ENCODE measurements at places on chromosomes 5 and 9. TPM values are rescaled to one million over a fixed set of nuclear protein-coding genes. Genes with fewer than 3 reads are reported as not detected.
A peak's percentile ranks its signal among the peaks of the same experiment; 100 is the strongest.

DNA sequence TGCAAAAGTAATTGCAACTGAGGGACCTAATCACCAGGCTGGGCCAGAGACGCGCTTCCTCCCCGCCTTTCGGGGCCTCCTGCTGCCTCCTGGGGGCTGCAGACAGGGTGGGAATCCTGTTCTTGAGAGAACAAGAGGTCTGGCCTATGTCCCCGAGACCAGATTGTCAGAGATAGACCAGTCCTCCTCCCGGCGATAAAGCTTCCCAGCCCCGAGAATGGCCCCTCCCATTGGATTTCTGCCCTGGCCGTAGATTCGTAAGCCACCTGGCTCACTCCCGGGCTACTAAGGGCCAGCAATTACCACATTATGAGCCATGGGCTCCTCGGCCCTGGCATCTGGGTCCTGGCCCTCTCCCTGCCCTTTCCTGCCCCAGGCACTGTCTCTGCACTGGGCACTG is 70.4 kb downstream of the HRH2 start:
- H3K27ac ChIP-seq = no peak overlapping the region
- H3K36me3 ChIP-seq = no peaks in the 10 kb centered on the region
- H3K27me3 ChIP-seq = no peaks in the 10 kb centered on the region
- H3K4me3 ChIP-seq = no peak overlapping the region
- H3K4me1 ChIP-seq = no peaks in the 10 kb centered on the region
- no peak for DNase-seq

- H3K4me1 ChIP-seq = peaks cover 5% of the 10 kb centered on the region
- H3K36me3 ChIP-seq = peaks cover 61% of the 10 kb centered on the region
- DNase-seq = peak; percentile 55
- no peak overlapping the region for H3K4me3 ChIP-seq
These were observed 44.2 kb downstream of the NIPSNAP3B start for GRCh38 chr9:104808035-104808614.

- DNase-seq = no peak
- H3K4me1 ChIP-seq = no peaks in the 10 kb centered on the region
- no peak overlapping the region for H3K27ac ChIP-seq
These were observed 35.5 kb downstream of the PDZD2 start for GRCh38 chr5:31674371-31674951.

- peaks cover 2% of the 10 kb centered on the region for H3K4me1 ChIP-seq
- no peak for DNase-seq
- no peak overlapping the region for H3K4me3 ChIP-seq
- H3K27ac ChIP-seq = no peak overlapping the region
These were observed 412.8 kb upstream of the PTGER4 start for GRCh38 chr5:40266952-40267351.

DNA sequence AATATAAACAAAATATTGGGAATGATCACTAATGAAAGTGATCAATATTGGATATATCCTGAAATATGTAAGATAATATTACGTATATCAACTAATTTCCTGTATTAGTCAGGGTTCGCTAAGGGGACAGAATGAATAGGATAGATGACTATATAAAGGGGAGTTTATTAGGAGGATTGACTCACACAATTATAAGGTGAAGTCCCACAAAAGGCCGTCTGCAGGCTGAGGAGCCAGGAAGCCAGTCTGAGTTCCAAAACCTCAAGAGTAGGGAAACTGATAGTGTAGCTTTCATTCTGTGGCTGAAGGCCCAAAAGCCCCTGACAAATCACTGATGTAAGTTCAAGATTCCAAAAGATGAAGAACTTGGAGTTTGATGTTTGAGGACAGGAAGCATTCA is 561.1 kb downstream of the PRDM9 start:
- DNase-seq = no peak
- no peaks in the 10 kb centered on the region for H3K36me3 ChIP-seq
- H3K4me3 ChIP-seq = no peak overlapping the region

DNA sequence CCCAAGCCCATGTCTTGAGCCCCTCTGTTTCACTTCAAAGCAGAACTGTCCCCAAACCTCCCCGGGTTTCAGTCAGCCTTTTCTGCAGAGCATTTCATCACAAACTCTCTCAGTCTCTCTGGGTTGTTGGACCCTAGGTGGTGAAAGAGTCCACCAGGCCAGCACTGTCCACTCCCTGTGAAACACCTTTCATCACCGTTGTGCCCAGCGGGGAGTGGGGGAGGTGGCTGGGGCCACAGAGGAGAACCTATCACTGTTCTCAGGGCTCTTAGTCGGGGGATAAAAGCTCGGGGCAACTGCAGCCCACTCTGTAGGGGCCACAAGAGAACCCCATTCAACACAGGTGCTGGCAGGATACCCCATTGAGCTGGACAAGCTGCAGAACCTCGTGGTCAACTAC is 5.4 kb upstream of the RABL6 start:
- no peak overlapping the region for H3K27ac ChIP-seq
- peaks cover 2% of the 10 kb centered on the region for H3K36me3 ChIP-seq
- DNase-seq = no peak
- peaks cover 36% of the 10 kb centered on the region for H3K27me3 ChIP-seq

DNA sequence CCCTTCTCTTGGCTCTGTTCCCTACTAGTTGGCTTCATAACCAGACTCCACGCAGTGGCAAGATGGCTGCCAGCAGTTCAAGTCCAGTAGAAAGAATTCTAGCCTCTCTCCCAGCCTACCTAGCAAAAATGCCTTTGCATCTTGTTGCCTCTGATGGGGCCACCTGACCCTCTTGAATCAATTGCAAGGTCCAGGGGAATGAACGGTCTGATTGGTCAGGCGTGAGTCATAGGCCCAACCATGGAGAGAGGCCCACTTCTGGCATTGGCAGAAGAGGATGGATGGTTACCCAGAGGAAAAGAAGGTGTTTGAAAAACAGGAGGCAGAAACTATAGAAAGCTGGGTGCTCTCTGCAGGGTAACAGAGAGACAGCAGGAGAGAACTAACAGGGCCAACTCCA is 622.6 kb downstream of the CCDC171 start:
- H3K36me3 ChIP-seq = no peaks in the 10 kb centered on the region
- no peak overlapping the region for H3K4me3 ChIP-seq
- peaks cover 2% of the 10 kb centered on the region for H3K27me3 ChIP-seq
- no peak overlapping the region for H3K27ac ChIP-seq

Gene GABRA6
- not detected for total RNA-seq

GRCh38 chr5:157658893-157659292 is 6.7 kb upstream of the SOX30 start:
- no peak for DNase-seq
- no peaks in the 10 kb centered on the region for H3K36me3 ChIP-seq
- no peaks in the 10 kb centered on the region for H3K4me1 ChIP-seq
- H3K27me3 ChIP-seq = no peaks in the 10 kb centered on the region

Gene IFNA13
- not detected for total RNA-seq

DNA sequence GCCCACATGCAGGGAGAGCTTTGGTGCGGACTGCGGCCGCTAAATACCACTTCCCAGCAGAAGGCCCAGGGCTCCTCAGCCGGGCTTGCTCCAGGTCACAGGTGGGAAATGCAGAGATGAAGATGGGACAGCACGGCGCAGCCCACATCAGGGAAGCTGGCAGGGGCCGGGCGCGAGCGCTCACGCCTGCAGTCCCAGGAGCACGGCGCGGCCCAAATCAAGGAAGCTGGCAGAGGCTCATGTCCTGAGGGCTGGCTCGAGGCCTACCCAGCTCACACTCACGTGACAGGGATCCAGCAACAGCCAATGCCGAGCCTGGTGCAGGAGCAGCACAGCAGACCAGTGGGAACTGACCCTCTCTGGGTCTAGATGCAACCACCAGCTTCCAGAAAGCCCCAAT is 16.3 kb downstream of the LPCAT1 start:
- no peaks in the 10 kb centered on the region for H3K27me3 ChIP-seq
- H3K36me3 ChIP-seq = peaks cover 40% of the 10 kb centered on the region
- H3K27ac ChIP-seq = no peak overlapping the region
- no peak overlapping the region for H3K4me3 ChIP-seq

DNA sequence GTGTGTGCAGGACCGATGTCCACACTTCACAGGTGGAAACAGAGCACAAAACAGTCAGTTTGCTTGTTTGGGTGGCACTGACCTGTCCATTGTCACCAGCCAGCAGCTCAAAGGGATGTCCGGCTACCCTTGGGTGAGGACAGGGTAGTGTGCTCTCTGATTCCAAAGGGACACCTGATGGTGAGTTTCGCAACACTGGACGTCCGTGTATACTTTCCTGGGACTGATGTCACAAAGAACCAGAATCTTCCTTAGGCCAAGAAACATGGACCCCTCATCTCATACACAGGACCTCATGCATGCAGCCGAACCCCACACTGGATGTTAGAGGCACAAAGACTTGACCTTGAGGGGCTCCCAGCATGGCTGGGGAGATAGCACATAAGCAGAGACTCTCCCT is 22.2 kb upstream of the CPLX2 start:
- peaks cover 1% of the 10 kb centered on the region for H3K27me3 ChIP-seq
- no peaks in the 10 kb centered on the region for H3K4me1 ChIP-seq
- no peak for DNase-seq
- no peaks in the 10 kb centered on the region for H3K36me3 ChIP-seq
- no peak overlapping the region for H3K27ac ChIP-seq

Gene NUP155
- 43.9 TPM for total RNA-seq

GRCh38 chr9:14361074-14361473 is 47.1 kb upstream of the NFIB start:
- peaks cover 3% of the 10 kb centered on the region for H3K4me1 ChIP-seq

DNA sequence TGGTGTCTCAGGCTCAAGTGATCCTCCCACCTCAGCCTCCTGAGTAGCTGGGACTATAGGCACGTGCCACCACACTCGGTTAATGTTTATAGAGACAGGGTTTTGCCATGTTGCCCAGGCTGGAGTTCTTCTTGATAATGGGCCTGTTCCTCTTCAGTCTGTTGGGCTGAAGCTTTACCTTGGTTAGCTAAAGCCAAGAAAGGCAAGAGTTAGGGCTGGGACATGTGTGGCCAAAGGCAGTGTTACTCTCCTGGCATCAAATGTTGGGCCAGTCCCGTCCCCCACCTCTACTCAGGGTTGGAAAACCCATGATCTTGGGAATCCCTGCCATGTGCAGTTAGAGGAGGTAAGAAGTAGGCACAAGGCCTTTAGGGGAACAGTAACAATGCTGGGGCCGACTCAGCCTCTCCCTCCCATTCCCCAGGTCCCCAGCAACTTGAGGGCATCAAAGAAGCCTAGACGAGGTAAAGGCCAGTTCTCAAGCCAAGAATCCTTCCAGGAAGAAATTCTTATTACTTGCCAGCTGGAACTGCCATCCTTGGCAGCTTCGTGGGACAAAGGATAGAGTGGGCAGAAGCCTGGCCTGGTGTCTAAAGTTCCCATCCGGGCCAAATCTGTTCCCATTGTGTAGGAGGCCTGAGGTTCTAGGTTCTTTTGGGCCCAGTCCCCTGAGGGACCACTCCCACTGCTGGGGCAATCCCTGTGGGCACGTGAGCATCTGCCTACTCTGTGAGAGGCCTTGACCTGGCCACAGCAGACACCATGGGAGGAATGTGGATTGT is 4.5 kb downstream of the EGR1 start:
- peaks cover 18% of the 10 kb centered on the region for H3K36me3 ChIP-seq
- H3K27ac ChIP-seq = no peak overlapping the region
- H3K27me3 ChIP-seq = no peaks in the 10 kb centered on the region
- peaks cover 10% of the 10 kb centered on the region for H3K4me1 ChIP-seq
- no peak overlapping the region for H3K4me3 ChIP-seq

Gene MARVELD2
- 0.54 TPM for total RNA-seq

DNA sequence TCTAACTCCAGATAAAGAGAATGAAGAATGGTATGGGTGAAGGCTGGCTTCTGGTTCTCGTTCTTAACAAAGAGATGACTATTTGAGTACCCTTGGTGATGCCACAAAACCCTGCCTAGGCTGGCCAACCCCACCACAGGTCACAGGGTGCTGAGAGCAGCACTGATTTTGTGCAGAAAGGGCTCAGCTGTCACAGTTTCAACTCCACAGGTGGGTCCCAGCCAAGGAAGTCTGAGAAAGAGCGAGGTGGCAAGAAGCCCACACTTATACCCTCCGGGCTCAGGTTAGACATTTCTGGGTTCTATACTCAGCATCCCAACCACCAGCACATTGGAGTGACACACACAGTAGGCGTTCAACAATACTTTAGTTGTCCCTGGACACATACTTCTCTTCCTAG is 118.1 kb downstream of the SLIT3 start:
- no peaks in the 10 kb centered on the region for H3K27me3 ChIP-seq
- no peak for DNase-seq
- no peaks in the 10 kb centered on the region for H3K36me3 ChIP-seq
- no peaks in the 10 kb centered on the region for H3K4me1 ChIP-seq
- no peak overlapping the region for H3K27ac ChIP-seq

GRCh38 chr9:132984202-132985070 is 5.9 kb downstream of the GFI1B start:
- DNase-seq = no peak
- no peak overlapping the region for H3K4me3 ChIP-seq
- no peaks in the 10 kb centered on the region for H3K4me1 ChIP-seq
- H3K27ac ChIP-seq = no peak overlapping the region
- no peaks in the 10 kb centered on the region for H3K36me3 ChIP-seq

Gene DND1
- under 0.01 TPM for total RNA-seq

GRCh38 chr9:134724202-134724911 is 82.8 kb downstream of the COL5A1 start:
- no peak overlapping the region for H3K4me3 ChIP-seq
- H3K27ac ChIP-seq = no peak overlapping the region
- H3K4me1 ChIP-seq = peaks cover 20% of the 10 kb centered on the region
- peaks cover 69% of the 10 kb centered on the region for H3K36me3 ChIP-seq
- H3K27me3 ChIP-seq = no peaks in the 10 kb centered on the region
- DNase-seq = peak; percentile 55

GRCh38 chr5:81140943-81141342 is 92.2 kb upstream of the CKMT2 start:
- peaks cover 8% of the 10 kb centered on the region for H3K4me1 ChIP-seq
- H3K36me3 ChIP-seq = peaks cover 2% of the 10 kb centered on the region
- no peaks in the 10 kb centered on the region for H3K27me3 ChIP-seq
- no peak overlapping the region for H3K4me3 ChIP-seq
- peak overlapping the region; percentile 28 for H3K27ac ChIP-seq

All from IMR-90 (cell line).